ENCODE measurements at places on chromosomes 16 and 17.

GRCh38 chr17:35254107-35254773, 11.4 kb downstream of the SLFN5 start:
- no peak for DNase-seq

DNA sequence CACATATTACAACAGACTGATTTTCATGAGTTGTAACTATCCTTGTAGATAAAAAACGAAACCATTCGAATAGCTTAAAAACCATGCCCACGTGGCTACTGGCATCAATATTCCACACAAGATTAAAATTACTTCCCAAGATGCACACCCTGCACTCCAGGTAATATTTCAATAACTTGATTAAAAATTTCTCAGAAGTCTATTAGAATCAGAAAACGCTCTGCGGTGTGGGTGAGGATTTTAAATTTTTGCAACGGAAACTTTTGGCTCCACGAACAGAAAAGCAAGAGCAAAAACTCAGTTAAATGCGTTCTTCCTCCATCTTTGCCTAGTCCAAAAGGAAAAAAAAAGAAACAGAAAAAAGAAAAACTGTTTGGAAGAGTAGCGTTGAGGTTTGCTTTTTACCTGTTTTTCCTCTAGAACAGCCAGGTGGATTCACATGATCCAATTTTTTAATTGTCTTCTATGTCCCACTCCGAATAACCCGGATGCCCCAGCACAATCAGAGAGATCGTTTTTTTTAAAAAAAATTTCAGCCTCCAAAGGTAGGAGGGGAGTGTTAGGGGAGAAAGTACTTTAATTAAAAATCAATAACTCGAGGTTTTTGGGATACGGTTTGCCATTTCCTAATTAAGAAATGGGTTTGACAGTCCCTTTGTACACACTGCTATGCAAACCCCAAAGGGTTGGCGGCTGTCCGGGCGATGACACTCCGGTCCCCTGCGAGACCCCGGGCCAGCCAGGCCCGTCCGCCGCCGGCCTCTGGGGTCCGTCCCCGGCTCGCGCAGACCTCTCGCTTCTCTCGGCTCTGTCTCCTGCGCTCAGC, 708 bp upstream of the NFAT5 start:
- DNase-seq = no peak

DNA sequence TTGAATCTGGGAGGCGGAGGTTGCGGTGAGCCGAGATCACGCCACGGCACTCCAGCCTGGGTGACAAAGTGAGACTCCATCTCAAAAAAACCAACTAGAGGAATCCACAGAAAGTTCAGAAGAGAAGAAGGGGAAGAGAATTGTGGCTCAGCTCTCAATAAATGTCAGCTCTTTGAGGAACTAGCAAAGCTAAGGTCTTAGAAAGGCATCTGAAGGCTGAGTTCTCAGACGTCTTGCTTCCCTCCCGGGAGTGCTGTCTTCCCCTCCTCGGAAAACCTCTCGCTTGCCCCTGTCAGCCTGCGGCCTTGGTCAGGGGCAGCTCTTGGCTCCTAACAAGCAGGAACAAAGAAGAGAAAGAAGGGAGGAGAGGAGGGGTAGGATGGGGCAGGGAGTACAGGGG, 5.3 kb downstream of the SHPK start:
- DNase-seq = no peak

GRCh38 chr16:1305823-1306222, 3.6 kb upstream of the UBE2I start:
- no peak for DNase-seq

DNA sequence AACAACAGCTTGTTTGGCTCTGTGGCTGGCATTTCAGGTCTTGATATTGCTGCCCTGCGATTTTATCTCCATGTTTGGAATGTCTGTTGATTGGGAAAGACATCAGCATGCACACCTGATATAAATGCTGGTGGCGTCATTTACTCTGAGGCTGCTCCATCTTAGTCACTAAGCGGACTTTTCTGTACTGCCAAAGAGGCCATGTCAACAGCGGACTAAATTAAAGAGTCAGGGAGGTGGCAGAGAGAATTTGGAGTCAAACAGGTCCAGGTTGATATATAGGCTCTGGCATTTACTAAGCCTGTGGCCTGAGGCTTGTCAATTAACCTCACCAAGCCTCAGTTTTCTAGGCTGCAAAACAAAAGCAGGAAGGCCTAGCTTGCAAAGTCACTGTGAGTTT, 6.2 kb downstream of the RBFOX1 start:
- no peak for DNase-seq

DNA sequence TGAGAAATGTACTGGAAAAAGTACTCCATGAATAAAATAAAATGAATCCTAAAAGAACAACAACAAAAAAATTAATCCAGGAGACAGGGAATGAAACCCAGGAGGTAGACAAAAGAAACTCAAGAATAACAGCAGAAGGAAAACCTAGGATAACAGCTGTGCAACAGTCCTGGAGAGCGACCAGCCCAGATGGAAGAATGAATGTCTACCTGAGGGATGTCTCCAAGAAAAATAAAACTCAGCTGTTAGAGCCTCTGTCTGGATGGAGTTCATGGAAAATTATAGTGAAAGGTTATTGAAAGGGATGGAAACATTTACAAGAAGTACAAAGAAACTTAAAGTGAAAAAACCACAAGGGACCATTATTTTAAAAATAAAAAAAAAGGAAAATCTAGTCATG, 135.8 kb upstream of the CA10 start:
- no peak for DNase-seq

DNA sequence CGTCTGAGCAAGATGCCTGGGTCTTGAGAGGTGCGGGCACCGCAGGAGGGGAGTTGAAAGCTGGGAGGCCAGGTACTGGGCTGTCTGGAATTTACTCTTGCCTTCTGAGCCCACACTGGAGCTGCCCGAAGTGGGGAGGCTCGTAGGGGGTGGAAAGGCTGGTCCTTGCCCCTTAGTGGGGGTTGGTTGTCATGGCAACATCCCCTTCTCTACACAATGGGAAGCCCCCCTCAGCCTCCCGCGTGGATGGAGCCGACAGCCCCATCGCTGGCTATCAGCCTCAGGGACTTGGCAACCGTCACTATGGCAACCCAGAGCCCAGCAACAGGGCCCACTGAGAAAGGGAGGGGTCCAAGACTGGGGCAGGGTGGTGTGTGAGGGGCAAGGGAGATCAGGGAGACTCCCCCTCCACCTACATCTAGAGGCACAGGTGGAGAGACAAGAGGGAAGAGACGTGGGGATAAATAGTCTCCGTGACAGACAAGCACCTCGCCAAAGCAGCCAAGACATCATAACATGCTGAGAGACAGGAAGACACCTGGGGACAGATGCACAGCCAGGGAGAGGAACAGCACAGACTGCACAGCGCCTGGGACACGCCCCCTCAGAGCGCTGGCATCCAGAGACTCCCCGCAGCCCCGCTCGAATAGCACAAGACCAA, 5.3 kb upstream of the DNAH2 start:
- DNase-seq = no peak

- DNase-seq = no peak
Measured at GRCh38 chr16:81239367-81240121, 1.1 kb downstream of the BCO1 start.

DNA sequence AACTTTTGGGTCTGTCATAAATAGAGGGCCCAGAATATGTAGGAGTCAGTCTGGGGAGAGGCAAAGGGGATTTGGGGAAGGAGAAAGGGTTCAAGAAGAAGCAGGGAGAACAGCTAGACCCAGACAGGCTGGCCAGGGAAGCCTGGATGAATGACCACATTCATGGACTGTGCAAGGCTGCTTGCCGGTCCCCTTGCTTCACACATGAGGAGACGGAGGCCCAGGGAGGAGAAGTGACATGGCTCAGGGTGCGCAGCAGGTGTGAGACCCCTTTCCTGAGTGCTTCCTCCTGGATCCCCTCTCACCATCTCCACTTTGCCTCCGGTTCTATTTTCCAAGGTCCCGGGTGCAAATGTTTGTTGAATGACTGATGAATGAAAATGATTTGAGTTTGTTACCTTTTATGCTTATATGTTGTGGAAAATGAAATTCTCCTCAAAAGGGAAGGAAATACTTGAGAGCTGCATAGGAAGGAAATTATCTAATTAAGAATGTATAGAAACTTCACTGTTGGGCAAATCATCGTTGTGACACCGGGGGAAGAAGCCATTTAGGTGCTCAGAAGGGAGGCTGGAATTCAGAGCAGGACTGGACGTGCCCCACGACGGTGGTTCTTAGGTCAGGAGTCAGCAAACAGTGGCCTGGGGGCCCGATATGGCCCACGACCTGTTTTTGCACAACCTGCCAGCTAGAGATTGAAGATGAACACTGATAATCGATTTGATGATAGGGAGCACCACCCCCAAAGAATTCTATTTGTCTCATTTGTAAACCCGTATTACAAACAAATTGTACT, 559 bp downstream of the ITGAM start:
- no peak for DNase-seq

DNA sequence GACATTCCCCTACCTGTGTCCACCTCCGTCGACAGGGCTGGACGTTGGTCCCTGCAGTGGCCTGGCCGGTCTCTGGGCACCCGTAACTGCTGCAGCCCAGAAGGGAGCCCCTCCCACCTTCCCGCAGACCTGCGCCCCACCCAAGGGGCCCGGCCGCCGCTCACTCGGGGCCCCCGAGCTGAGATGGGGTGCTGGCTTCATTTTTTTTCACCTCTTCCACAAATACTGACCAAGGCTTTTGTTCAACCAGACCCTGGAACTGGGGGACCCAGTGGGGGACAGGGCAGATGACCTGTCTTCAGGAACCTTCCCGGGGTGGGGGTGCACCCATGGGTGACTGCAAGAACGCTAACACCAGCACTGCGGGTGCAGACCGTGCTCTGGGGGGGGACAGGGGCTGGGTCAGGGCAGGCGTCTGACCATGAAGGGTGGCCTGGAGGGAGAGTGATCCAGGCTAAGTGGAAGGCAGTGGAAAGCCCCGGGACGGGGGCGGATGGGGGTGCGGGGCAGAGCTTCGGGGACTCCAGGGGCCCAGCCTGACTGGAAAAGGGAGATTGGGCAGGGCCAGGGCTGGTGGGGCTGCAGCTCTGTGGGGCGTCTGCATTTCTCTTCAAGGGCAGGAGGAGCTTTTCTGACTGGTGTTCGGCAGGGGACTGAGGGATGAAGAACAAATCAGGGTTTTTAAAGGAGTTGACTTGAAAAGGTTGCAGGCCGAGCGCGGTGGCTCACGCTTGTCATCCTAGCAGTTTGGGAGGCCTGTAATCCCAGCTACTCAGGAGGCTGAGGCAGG, 42.3 kb downstream of the SLC7A5 start:
- DNase-seq = no peak

DNA sequence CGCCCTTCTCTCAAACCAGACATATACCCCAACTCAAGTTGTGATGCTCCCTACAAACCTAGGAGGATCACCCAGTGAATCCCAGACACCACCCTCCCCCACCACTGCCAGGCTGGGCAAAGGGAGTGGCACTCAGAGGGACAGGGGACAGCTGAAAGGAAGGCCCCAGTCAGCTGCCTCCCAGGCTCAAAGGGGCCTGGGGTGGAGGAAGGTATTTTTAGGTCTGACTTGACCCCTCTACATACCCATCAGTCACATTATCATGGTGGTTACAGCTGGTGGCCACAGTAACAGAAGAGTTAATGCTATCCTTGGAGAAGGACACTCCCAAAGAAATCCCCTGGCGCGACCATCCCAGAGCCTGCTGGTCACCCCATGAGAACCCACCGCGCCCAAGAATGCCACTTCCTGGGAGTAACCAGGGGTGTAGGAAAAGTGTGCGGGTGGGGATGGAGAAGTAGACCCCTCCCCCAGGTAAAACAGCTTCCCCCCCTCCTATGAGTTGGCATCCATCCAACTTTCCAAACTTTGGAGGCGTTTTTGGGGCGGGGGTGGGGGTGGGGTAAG, 1.1 kb downstream of the CACNB1 start:
- DNase-seq = no peak

GRCh38 chr16:8721336-8722024, 47.1 kb downstream of the ABAT start:
- DNase-seq = no peak

- no peak for DNase-seq
Measured at GRCh38 chr16:75614066-75614897, 8.8 kb downstream of the ADAT1 start.

GRCh38 chr17:14752011-14752410, 451.1 kb downstream of the HS3ST3B1 start:
- no peak for DNase-seq

DNA sequence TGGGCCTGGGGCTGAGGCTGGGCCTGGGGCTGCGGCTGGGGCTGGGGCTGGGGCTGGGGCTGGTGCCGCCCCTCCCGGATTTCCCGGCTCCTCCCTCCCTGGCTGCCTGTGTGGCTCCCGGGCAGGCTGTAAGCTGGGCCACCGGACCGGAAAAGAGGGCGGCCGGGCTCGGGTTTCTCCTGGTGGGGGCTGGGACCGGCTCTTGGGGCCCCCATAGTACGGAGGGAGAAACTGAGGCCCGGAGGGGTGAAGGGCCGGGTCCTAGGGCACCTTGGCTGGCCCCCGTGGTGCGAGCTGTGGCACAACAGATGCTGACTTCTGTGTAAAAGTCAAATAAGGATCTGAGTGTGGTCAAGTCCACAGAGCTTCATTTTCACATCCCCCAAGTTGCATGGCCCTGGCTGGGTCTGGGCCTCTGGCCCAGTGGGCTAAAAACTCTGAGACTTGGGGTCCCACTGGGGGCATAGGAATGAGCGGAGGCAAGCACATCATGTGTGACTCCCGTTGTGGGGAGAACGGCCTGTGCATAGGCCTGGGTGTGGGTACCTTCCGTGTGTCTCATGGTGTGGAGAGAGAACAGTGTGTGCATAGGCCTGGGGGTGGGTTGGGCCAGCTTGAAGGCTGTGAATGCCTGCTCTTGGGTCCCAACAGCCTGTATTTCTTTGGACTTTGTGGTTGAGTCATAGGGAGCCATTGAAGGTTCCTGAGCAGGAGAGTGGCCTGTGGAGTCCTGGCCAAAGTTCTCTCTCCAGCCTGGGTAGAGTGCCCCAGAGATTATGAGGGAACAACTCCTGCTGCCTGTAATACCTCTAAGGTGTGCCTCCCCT, 123.9 kb upstream of the CIBAR2 start:
- no peak for DNase-seq

- no peak for DNase-seq
Measured at GRCh38 chr17:82566129-82566960, 46.8 kb downstream of the FOXK2 start.

DNA sequence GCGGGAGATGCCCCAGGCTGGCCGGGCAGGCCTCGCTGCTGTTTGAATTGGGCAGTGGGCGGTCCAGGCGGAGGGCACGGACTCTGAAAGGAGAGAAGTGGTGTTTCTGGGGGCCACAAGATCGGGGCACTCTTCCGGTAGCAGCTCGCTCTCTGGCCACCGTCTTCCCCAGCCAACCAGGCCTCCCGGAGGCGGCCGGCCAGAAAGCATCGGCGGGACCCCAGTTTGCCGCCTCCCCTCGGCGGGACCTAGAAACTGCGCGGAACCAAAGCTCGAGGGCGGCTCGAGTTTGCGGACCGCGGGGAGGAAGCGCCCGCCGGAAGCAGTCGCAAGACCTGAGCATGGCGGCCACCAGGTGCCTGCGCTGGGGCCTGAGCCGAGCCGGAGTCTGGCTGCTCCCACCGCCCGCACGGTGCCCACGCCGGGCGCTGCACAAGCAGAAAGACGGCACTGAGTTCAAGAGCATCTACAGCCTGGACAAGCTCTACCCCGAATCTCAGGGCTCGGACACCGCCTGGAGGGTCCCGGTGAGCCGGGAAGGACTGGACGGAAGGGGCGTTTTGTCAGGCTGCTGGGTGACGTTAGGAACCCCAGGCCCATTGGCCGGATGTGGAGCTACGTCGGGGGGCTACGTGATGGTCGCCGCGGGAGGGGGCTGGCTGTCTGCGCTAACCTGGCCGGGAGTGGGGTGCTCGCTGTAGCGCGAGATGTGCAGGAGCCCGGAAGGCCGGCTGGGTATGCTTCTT, at the start of gene MRPL58:
Gene MRPL58, plus strand, starts transcription at position 325 of the 746 bp plus-strand sequence. Its CDS starts 17 bp downstream, at position 342.
- peak; percentile 67 for DNase-seq
